MCF 10A (cell line): ENCODE measurements at places on chromosomes 16 and 17.
A peak's percentile ranks its signal among the peaks of the same experiment; 100 is the strongest.

- no peak overlapping the region for H3K27ac ChIP-seq
- no peak overlapping the region for H3K4me3 ChIP-seq
- DNase-seq = no peak
- H3K27me3 ChIP-seq = no peaks in the 10 kb centered on the region
These were observed 21.1 kb downstream of the KATNB1 start for GRCh38 chr16:57756424-57757325.

DNA sequence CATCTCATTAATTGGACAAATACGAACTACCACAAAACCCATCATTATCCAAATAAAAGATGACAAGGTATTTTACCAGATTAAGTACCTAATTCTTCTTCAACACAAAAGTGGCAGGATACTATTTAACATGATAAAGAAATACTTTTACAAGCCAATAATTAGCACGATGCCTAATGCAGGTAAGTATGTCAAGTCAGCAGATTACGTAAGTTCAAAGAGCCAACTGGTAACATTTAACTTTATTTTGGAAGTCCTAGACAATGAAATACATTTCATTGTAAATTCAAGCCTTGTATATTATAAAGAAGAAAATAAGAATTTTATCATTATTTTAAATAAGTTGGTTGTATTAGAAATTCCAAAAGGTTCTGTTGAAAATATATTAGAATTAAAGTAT is 535.3 kb upstream of the SOX9 start:
- no peak overlapping the region for H3K4me3 ChIP-seq
- DNase-seq = no peak
- no peaks in the 10 kb centered on the region for H3K36me3 ChIP-seq
- H3K27ac ChIP-seq = no peak overlapping the region

DNA sequence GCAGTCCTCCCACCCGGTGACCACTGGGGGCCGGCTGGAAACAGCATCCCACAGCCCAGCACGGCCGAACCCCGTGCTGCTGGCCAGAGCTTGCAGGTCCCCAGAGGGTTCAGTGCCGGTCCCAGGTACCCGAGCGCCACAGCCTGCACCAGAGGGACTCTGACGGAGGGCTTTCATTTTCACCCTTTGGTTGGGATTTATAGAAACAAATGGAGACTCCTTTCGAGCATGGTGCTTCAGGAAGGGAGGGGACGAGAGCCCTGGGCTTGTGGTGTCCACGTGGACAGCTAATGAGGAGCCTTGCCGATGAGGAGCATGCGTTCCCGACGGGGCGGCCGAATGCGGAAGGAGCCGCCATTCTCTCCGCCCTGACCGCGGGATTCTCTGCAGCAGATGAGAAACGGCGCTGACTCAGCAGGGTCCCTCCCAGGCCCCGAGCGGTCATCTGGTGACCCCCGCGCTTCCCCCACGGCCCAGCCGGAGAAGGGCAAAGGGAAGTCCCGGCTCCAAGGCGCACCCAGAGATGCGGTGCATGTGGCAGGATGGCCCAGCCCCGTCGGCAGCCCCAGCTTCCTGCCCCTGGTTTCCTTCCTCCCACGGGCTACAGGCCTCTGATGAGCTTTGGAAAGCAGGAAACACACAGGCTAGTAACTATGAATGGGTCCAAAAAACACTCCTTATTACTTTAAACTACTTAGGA is 9.8 kb downstream of the SLC38A10 start:
- no peaks in the 10 kb centered on the region for H3K27me3 ChIP-seq
- no peaks in the 10 kb centered on the region for H3K4me1 ChIP-seq
- DNase-seq = no peak
- H3K4me3 ChIP-seq = no peak overlapping the region
- H3K36me3 ChIP-seq = peaks cover 29% of the 10 kb centered on the region
- H3K27ac ChIP-seq = no peak overlapping the region

- DNase-seq = no peak
- no peaks in the 10 kb centered on the region for H3K4me1 ChIP-seq
- no peaks in the 10 kb centered on the region for H3K27me3 ChIP-seq
These were observed 500 bp downstream of the COX6A2 start for GRCh38 chr16:31427441-31428278.

GRCh38 chr17:51423421-51424160 is 163.2 kb downstream of the UTP18 start:
- H3K27ac ChIP-seq = no peak overlapping the region
- H3K4me1 ChIP-seq = no peaks in the 10 kb centered on the region
- H3K36me3 ChIP-seq = no peaks in the 10 kb centered on the region
- no peak overlapping the region for H3K4me3 ChIP-seq

GRCh38 chr16:9345046-9345445 is 253.6 kb downstream of the HAPSTR1 start:
- H3K36me3 ChIP-seq = no peaks in the 10 kb centered on the region
- no peak for DNase-seq
- H3K4me3 ChIP-seq = no peak overlapping the region
- H3K27ac ChIP-seq = no peak overlapping the region
- H3K4me1 ChIP-seq = no peaks in the 10 kb centered on the region
- no peaks in the 10 kb centered on the region for H3K27me3 ChIP-seq

DNA sequence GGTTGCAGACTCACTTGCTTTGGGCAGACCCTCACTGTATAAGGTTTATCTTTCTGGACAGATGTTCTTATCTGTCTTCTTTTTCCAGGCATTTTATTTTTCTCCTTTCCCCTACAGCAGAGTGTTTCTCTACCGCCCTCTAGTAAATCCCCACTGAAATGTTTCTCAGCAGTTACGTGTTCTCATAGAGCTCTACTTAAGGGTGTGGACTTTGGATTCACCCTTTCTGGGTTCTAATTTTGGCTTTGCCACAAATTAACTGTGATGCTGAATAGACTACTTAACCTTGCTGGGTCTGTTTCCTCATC is 2.0 kb downstream of the ADAT1 start:
- H3K27me3 ChIP-seq = no peaks in the 10 kb centered on the region
- peak overlapping the region; percentile 84 for H3K4me3 ChIP-seq
- peaks cover 51% of the 10 kb centered on the region for H3K36me3 ChIP-seq
- DNase-seq = peak; percentile 46
- peaks cover 25% of the 10 kb centered on the region for H3K4me1 ChIP-seq
- H3K27ac ChIP-seq = no peak overlapping the region

GRCh38 chr17:17022456-17022855 is 19.8 kb upstream of the MPRIP start:
- DNase-seq = no peak
- H3K4me1 ChIP-seq = peaks cover 7% of the 10 kb centered on the region
- no peak overlapping the region for H3K27ac ChIP-seq
- no peaks in the 10 kb centered on the region for H3K27me3 ChIP-seq
- peaks cover 5% of the 10 kb centered on the region for H3K36me3 ChIP-seq

- H3K27me3 ChIP-seq = peaks cover 20% of the 10 kb centered on the region
- DNase-seq = no peak
- no peak overlapping the region for H3K27ac ChIP-seq
- H3K4me3 ChIP-seq = no peak overlapping the region
- H3K4me1 ChIP-seq = no peaks in the 10 kb centered on the region
These were observed 51.7 kb downstream of the CCDC42 start for GRCh38 chr17:8692916-8693315.

DNA sequence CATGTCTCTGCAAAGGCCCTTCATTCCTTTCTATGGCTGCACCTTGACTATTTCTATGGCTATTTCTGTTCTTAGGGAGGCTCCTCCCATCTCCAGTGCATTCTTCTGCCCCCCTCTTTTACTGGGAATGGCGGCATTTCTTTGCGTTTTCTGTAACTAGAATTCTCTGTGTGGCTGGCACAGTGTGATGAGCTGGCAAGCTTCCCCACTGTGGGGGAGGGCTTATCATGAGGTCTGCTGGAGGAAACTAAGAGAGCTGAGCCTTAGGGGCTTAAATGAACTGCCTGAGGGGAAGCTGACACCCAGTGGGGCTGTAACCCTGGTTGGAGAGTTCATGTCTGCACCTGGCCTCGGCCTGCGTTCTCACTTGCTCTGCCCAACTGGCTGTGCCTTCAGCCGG is 1.5 kb upstream of the CARD14 start:
- no peaks in the 10 kb centered on the region for H3K4me1 ChIP-seq
- peaks cover 44% of the 10 kb centered on the region for H3K27me3 ChIP-seq
- no peak overlapping the region for H3K4me3 ChIP-seq
- H3K36me3 ChIP-seq = no peaks in the 10 kb centered on the region

DNA sequence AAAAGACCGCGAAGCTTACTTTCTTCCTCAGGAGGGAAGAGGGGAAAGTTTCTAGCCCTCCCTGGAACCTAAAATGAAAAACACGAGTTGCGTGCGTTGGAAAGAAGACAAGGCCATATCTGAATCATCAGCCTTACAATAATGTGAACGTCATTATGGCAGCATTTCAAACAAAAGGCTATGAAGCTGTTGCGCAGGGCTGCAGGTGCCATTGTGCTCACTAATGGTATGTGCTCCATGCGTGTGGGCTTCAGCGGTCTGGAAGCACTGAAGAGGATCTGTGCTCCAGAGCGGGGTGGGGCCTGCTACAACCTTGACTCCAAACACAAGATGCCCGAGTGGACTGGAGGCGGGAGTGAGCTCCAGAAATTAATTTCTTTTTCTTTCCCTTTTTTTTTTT is 12.1 kb upstream of the CYB5B start:
- H3K27me3 ChIP-seq = no peaks in the 10 kb centered on the region
- DNase-seq = peak; percentile 49
- H3K27ac ChIP-seq = no peak overlapping the region
- no peaks in the 10 kb centered on the region for H3K36me3 ChIP-seq

DNA sequence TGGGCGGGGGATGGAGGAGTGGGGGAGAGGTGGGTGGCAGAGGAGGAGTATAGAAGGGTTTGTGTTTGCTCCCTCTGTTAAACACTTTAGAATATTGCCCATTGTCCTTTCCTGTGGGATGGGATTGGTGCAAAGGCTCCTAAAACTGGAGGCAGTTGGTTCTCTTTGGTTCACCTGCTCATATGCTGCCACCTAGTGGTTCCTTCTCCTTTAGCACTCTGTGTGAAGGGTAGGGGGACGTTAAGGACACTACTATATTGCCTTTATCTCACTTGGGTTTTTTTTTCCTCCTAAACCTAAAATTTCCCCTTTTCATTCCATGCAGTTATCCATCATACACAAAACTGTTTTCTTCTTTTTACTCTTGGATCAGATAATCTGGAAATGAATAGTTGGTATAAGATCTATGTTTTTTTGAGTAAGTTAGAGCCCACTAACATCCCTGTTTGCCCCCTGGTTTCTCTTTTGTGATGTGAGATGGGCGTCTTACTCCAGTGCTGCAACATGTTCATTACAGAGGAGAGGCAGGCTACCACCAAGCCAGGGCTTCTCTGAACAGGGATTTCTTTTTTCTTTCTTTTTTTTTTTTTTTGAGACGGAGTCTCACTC is 23.8 kb downstream of the SNX11 start:
- H3K4me3 ChIP-seq = no peak overlapping the region
- DNase-seq = peak; percentile 85
- no peak overlapping the region for H3K27ac ChIP-seq
- H3K27me3 ChIP-seq = no peaks in the 10 kb centered on the region

DNA sequence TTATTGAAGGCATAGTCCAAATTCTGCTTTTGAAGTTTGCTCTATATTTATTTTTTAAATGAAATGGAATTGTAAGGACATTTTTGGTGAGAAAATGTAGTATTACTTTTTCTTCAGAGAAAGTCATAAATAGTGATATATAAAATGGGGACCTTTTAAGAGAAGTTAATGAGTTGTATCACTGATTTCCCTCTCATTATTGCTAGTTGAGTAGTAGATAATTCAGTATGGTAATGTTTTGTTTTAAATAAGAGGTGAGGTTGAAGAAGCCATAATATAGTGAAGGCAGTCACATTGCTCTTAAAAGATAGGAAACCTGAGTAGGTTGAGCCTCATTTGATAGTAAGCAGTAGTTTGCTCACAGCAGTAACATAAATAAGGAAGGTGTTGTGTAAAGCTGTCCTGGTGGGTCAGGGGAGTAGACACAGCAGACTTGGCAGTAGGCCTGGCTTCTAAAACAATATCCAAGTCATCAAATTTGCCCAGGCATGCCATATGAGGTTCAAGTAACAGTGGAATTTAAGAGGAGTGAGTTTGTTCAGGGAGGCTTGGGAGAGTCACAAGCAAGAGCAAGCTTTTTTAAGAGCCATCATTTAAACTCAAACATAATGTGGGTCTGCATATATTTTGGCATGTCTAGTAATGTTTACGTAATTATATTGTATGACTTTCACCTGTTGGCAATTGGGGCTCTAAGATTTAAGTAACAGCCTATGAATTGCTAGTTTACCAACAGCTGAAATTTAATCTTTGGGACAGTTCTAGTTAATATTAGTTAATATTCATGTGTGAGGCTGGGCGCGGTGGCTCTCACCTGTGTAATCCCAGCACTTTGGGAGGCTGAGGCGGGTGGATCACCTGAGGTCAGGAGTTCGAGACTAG is 6.5 kb downstream of the NFATC3 start:
- DNase-seq = peak; percentile 94
- peak overlapping the region; percentile 38 for H3K4me3 ChIP-seq
- H3K36me3 ChIP-seq = peaks cover 6% of the 10 kb centered on the region
- peak overlapping the region; percentile 89 for H3K27ac ChIP-seq

DNA sequence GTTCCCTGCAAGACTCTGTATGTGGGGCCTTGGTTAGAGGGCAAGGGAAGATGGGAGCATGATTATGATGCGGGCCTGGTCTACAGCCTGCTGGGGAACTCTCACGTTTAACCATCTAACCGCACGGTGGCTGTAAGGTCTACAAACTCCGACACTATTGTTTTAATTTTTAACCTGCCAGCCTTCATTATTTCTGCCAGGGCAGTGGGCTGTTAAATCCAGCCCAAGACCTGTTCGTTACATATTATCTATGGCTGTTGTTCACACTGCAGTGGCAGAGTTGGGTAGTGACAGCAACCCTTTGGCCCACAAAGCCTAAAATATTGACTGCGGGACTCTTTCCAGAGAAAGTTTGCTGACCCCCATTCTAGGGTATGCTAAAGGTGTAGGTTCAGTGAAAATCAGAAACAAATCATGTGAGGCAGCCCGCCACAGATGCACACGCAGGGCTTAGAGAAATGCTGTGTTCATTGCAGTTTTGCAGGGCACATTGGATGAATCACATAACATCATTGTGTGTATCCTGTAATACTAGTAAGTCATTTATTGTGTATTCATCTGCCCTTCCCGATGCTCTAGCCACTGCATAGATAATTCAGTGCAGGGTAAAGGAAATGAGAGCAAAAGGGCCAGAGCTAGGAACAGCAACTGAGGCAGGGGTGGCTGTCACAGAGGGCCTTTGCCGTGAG is 14.3 kb downstream of the SNX29 start:
- H3K36me3 ChIP-seq = no peaks in the 10 kb centered on the region
- no peaks in the 10 kb centered on the region for H3K27me3 ChIP-seq
- no peak for DNase-seq
- no peak overlapping the region for H3K27ac ChIP-seq
- no peaks in the 10 kb centered on the region for H3K4me1 ChIP-seq

- no peak within 1 kb of the TSS for H3K27ac ChIP-seq
- DNase-seq = no peak
- H3K4me1 ChIP-seq = no peaks in the 10 kb centered on the region
These were observed at the start of gene HOXB5 for GRCh38 chr17:48593126-48593829. HOXB5 (minus strand) TSS chr17:48593779; CDS start chr17:48593682, 97 bp downstream.

- H3K27ac ChIP-seq = no peak overlapping the region
- DNase-seq = no peak
- H3K36me3 ChIP-seq = no peaks in the 10 kb centered on the region
- H3K27me3 ChIP-seq = no peaks in the 10 kb centered on the region
These were observed 44.6 kb downstream of the WSB1 start for GRCh38 chr17:27338536-27338985.
